ENCODE measurements at places on chromosomes 2 and 18.

- no peak for DNase-seq
These were observed at the start of gene OSBPL6 for GRCh38 chr2:178193823-178194599. Gene OSBPL6, plus strand, starts transcription at chr2:178194512. Its CDS starts 111,673 bp downstream, at chr2:178306185.

DNA sequence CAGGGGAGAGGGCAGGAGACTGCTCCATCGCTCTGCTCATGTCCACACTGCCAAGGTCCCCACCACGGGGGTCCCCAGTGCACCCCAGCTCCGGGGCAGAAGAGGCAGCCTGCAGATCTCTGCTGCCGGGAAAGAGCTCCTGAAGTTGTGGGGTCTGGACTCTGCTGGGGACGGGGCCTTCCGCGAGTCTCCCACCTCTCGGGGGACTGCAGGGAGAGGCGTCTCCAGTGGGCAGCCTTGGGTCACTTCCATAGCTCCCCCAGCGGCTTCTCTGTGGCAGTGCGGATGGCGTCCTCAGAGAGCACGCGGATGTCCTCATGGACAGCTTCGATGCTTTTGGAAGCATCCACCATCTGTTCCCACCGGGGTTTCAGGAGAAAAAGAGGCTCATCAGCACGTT lies 10.7 kb downstream of the DTYMK start:
- no peak for DNase-seq

- DNase-seq = no peak
These were observed 336 bp upstream of the DDX1 start for GRCh38 chr2:15591373-15591691.

GRCh38 chr2:147467441-147467840 lies 377.4 kb upstream of the ACVR2A start:
- DNase-seq = no peak

DNA sequence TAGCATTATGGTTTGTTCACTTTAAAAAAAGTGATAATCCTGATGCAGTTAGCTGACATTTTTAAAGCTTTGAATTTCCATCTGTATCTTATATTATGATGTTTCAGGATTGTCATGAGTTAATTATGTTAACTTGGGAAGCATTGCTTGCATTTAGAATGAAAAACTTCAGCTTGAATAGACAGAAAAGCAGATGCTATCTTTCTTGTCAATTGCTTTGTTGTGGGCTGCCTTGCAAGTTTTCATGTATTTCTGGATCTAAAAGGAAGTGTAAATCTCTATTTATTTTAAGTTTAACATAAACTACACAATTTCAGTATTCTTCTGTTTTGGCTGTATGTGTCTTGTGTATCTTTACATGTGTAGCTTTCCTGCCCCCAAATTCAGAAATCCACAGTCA lies 479.5 kb downstream of the ARHGAP15 start:
- no peak for DNase-seq

DNA sequence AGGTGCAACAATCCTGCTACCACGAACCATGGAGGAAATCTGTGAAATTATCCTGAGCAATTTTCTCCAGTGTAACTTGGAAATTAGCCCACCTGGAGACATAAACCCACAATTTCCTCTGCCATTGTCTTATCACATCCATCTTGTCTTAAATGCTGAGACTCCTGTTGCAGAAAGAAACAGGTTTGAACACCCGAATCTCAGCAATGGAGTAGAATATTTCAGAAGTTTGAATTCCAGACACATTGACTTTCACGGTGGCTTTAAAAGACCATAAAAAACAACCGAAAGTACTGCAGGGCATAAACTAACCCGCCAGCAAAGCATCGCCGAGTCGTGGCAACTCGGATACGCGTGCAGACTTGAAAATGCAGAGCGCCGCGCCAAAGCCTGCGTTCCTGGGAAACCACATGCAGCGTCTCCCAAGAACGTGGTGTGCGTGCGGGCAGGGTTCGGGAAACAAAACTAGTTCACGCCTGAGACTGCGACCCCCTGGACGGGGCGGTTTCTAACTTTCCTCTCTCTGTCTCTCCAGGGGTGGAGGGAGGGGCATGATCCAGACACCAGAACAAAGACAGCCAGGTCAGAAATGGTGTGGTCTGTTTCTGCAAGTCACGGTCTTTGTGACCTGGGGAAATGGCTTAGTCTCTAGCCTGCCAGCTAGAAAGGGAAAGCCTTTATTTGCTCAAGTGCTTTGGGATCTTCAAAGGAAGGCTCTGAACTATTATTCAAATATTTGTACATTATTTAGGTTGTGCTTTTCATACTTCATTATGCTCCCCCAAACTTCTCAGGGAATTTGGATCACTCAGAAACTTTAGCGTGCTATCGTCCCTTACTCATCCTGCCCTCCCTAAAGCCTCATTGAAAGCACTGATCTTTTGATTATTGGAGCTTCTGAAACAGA lies 26.9 kb upstream of the KCTD1 start:
- DNase-seq = peak; percentile 42

- DNase-seq = no peak
These were observed 640 bp downstream of the SLC39A6 start for GRCh38 chr18:36128530-36128870.

DNA sequence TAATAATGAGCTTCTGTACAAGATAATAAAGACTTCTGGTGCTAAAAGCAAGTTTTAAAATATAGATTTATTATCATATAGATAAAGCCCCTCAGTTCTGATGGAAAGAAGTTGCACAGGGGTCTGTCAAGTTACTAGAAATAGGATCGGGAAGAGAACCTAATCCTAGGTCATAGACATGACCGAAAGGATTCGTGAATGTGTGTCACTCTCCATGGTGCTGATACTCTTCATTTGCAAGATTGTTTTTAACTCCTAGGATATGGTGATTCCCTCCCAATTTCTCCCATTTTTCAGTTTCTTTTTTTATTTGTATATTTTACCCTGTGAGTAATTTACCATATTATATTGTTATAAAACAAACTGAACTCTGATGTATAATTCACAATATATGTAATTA lies 58.9 kb upstream of the CTNNA2 start:
- no peak for DNase-seq

DNA sequence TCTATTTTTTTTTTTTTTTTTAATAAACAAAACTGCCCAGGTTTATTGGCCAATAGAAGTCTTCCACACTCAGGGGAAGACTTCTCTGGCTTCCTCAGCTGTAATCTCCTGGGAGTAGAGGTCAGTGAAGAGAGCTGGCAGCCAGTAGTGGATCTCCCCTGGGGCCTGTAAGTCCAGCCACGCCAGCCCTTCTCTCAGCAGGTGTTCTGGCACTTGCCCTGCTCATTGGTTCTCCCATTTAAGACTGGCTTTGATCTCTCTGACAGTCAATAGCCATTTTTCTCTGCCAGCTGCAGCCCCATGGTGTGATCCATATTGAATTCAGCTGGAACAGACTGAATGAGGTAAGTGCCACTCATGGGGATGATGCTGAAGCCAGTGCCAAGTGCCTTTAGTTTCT lies 170.6 kb upstream of the SPHKAP start:
- DNase-seq = no peak

GRCh38 chr2:145199827-145200706 lies 680.1 kb upstream of the ZEB2 start:
- no peak for DNase-seq

DNA sequence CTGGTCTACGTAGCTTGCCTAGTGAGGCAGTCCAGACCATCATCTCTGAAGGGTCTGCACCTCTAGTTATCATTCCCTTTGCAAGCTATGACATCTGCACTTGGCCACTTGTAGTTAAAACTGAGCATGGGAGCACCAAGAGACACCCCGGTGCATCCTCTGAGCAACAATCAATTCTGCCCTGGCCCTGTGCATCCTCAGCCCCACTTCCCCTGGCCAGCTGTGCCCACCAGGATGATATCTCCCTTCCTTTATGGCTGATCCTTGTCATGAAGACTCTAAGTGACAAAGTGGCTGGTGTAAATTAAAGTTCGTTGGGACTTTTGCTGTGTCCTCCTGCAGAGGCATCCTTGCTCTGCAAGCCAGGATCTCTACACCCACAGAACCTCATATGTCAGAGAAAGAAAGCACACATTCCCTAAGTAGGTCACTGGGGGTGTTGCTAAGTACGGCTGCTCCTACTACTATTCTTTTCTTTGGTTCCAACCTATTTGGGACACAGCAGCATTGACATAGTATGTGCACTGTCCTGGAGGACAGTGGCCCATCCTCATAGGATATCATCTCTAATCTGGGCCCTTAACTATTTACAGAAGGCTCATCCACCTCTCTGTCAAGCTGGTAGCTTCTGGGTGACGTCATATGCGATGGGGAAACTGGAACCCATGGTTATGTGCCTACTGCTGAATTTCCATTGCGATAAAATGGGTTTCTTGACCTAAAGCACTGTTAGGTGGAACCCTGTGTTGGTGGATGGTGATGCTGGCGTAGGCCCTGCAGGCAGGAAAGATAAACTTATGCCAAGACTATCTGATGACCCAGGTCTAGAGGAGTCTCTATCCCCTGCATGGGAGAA lies 384.3 kb upstream of the ID2 start:
- DNase-seq = no peak

- no peak for DNase-seq
These were observed 497.2 kb downstream of the THSD7B start for GRCh38 chr2:137262594-137262993.

GRCh38 chr2:225994748-225995405 lies 595.4 kb downstream of the NYAP2 start:
- no peak for DNase-seq

- no peak for DNase-seq
These were observed 13.9 kb upstream of the RMND5A start for GRCh38 chr2:86706220-86706619.

- no peak for DNase-seq
These were observed 56.1 kb downstream of the PLEKHM3 start for GRCh38 chr2:207969249-207969648.

DNA sequence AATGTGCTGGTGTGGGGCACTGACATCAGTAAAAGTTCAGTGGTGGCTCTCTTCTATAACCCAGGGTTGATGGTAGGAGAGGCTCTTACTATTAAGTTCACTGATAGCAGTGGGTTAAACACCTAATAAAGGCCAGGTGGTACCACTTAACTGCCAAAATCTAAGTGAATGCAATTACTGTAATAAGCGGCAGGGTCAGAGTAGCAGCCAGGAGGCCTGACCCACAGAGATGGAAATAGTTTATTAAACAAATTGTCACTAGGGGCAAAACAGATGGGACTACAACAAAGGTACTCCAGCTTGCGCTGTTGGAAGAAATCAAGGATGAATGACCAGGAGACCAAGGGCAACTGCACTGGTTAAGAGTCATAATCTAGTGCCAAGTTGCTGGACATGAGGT lies 26.6 kb downstream of the ZSWIM2 start:
- DNase-seq = no peak

- DNase-seq = no peak
These were observed 680.2 kb downstream of the NYAP2 start for GRCh38 chr2:226079671-226080181.

GRCh38 chr2:118061135-118061955 lies 26.9 kb upstream of the INSIG2 start:
- DNase-seq = no peak

DNA sequence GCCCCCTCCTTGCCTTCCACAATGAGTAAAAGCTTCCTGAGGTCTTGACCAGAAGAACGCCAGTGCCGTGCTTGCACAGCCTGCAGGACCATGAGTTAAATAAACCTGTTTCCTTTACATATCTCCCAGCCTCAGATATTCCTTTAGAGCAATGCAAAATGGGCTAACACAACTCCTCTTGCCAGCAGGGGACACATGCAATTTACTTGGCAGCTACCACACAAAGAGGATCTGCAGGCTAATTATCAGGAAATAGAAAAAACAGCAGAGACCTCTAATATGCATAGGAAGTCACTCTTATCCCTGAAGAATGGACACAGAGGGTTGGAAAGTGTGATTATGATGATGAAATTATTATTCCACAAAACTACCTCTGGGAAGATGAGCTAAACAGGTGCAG lies 114.0 kb downstream of the PIEZO2 start:
- no peak for DNase-seq

GRCh38 chr18:25300492-25300891 lies 51.5 kb downstream of the ZNF521 start:
- no peak for DNase-seq

- no peak for DNase-seq
These were observed 200.6 kb upstream of the RASGRP3 start for GRCh38 chr2:33275689-33276444.

- no peak for DNase-seq
These were observed 5.5 kb upstream of the SLC4A3 start for GRCh38 chr2:219621935-219622334.

- no peak for DNase-seq
These were observed 5.0 kb downstream of the FZD7 start for GRCh38 chr2:202038471-202039277.

- no peak for DNase-seq
These were observed 1.3 kb downstream of the B4GALT6 start for GRCh38 chr18:31683106-31683505.

GRCh38 chr2:72579591-72580180 lies 246.1 kb downstream of the EXOC6B start:
- peak; percentile 59 for DNase-seq

- DNase-seq = no peak
These were observed 60.8 kb downstream of the CEP192 start for GRCh38 chr18:13051950-13052349.

- no peak for DNase-seq
These were observed 17.8 kb upstream of the KCNK3 start for GRCh38 chr2:26674771-26675170.

- no peak for DNase-seq
These were observed 291.2 kb upstream of the DDX18 start for GRCh38 chr2:117523267-117523666.

DNA sequence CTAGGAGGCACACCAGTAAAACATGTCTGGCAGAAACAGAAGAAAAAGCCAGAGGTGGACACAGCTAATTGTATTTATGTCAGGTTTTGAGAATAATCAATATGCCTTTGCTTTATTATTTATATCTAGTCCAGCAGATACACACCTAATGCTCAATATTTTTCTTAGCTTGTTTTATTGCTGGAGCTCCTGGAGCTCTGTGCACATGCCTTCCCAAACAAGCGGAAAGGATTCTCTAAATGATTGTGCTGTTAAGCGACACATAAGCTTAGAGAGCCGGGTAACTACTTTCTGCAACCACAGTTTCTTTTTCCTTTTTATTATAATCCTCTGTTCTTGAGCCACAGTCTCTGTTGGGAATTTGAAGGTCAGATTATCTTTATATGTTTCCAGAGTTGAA lies 177.3 kb upstream of the ST6GAL2 start:
- DNase-seq = no peak

DNA sequence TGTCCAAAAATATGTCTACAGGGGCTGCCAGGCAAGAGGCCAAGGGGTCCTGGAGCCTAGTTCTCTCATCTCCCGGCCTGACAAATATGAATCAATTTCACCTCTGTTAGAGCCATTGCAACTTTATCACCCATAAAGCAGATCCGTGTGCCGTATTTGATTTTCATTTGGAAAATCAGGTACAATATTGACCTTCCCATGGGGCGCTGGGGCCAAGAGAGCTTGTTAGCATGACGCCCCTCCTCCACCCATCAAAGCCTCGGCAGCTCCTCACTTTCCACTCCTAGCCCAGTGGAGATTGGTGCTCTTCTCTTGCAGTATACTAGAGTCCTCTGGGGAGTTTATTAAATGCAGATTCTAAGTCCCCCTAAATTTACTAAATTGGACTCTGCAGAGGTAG lies 96.8 kb downstream of the CAPN13 start:
- no peak for DNase-seq

All from SK-N-MC (cell line).